T follicular helper cell (primary cell): ENCODE measurements at places on chromosomes 7 and 10.

GRCh38 chr7:85184599-85185423 is 2.0 kb downstream of the SEMA3D start:
- no peak for DNase-seq

DNA sequence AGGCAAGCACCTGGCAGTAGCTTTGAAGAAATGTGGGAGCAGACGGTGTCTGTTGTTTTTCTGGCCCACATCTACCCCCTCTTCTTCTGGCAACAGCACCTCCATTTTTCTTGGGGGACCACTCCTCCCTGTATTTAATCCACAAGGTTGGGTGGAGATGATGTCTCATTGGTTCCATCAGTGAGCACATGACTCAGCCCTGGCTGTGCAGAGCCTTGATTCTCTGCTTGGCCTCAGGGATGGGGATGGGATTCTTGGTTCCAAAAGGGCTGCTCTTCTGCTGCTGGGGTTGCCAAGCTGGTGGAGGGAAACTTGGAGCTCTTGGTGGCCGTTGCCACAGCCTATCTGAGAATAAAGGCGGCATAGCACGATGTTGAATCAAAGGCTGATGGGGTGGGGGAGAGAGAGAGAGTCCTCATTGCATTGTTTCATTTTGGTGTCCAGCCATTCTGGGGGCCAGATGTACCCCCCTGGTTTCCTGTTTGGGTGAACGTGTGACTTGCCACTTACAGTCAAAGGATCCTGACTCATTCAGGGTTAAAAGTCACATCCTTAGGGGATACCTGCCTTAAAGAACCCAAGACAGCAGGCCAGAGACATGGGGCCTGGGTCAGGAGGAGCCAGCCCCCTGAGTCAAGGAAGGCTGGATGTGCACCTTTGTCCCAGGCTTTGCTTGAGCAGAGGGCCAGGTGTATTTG is 25.9 kb downstream of the GRK5 start:
- no peak for DNase-seq

- no peak for DNase-seq
Observed at GRCh38 chr10:70541736-70542564, 60.6 kb downstream of the PRF1 start.

DNA sequence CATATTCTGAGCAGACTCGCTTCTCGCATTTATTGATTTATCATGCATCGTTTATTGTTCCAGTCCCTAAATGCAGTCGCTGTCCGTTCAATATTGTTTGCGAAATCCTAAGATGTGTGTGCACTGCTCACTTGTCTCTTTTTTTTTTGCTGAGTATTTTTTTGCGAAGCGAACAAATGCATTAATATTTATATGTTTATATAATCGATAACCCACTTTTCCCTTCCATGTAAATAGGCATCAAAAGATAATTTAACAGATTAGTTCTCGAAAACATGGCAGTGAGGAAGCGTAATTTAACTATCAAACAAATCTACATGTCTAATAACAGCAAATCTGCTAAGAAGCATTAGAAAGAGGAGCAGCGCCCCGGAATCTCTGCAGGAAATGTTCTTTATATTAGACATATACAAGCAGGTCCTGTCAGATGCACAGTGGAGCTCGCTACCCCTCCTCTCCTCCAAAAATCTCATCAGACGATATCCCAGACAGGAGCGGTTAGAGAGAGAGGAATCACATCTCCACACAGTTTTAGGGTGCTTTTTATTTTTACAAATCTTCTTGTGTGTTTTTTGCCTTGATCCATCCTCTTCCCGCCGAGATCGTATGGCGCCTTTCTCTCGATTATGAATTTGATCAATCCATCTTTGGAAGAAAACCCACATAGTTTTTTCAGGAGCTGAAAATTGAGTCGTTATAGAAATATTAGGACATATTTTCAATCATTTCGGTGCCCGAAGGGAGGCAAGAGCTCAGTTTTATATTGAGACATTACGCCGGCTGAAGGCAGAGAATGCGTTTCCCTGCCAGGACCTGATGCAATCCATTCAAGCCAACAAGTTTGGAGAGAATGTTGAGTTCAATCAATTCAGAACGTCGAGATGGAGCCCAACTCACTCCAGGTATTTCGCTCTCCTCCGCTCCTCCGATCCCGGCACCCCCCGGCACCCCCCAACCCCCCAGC is at the start of gene ARID5B:
ARID5B (plus strand) TSS at position 871 of the 964 bp plus-strand sequence; CDS start at position 882, 11 bp downstream.
- DNase-seq = peak; percentile 41

- no peak for DNase-seq
Observed at GRCh38 chr7:149140831-149141230, 6.4 kb upstream of the ZNF398 start.

GRCh38 chr10:22245567-22245966 is 27.8 kb upstream of the EBLN1 start:
- DNase-seq = no peak

DNA sequence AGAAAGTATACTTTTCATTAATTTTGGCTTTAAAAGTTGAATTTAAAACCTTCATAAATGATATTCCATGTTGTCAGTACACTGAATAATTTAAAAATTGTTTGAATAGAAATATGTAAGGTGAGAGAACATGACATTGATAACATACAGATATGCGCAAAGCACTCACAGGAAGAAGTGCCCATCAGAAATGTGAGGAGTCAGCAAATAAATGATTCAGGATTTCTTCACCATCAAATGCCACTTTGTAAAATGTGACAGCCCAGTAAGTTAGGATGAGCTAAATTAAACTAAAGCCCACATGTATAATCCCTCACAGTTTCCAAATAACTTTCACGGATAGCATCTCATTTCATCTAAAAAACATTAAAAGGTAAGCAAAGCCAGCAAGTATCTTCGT is 417.6 kb downstream of the MAGI2 start:
- DNase-seq = no peak

DNA sequence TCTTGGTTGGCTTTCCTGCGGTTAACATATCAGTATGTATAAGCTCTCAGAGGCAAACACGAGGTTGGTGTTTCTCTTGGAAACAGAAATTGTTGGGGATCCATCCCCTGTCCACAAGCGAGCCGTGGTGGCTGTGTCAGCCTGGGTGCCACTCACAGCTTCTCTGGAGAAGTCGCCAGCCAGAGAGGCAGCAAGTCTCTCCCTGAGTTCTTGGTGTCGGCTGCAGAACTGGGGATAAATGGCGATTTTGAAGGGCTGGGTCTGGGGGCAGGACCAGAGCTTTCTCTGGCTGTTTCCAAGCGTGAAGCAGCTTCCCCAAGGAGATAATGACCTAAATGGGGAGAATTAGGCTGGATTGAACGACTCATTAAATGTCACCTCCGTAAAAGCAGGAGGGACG is 335.3 kb downstream of the GLRX3 start:
- no peak for DNase-seq

GRCh38 chr10:73339436-73339835 is 19.2 kb downstream of the CFAP70 start:
- DNase-seq = no peak

GRCh38 chr10:8544057-8544380 is 489.5 kb downstream of the GATA3 start:
- DNase-seq = no peak

- no peak for DNase-seq
Observed at GRCh38 chr10:62426086-62426485, 51.9 kb downstream of the ZNF365 start.

- no peak for DNase-seq
Observed at GRCh38 chr7:121605317-121605680, 209.2 kb upstream of the FAM3C start.

GRCh38 chr7:10759120-10759519 is 214.6 kb upstream of the PHF14 start:
- DNase-seq = no peak

DNA sequence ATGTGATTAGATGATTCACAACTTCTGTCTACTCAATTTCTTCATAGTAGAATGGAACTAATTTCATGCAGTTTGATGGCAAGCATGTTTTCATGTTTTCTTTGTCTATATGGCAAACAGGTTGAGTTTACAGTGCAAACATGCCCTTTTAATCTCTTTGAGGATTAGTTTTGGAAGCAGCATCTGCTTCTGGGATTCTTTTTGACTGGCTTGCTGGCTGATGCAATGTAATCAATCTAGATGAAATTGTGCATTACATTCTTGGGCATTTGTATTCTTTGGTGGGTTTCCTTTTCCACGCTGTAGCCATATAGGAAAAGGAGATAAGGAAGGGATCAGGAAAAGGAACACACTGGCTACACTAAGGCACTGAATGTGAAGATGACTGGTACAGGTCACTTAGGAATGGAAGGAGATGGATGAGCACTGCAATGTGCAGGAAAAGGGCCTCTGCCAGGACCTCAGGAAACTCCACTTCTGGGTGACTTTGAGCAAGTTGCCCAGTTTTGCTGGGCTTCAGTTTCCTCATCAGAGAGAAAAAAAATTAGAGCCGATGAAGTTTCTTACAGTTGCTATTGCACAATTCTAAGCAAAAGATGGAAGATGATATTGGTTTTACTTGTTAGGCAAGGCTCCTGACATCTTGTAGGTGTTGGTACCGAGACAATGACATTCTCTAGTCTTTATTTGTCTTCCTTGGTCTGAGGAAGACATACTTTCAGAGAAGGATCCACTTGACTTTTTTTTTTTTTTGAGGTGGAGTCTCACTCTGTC is 269.1 kb downstream of the SUGCT start:
- DNase-seq = no peak

DNA sequence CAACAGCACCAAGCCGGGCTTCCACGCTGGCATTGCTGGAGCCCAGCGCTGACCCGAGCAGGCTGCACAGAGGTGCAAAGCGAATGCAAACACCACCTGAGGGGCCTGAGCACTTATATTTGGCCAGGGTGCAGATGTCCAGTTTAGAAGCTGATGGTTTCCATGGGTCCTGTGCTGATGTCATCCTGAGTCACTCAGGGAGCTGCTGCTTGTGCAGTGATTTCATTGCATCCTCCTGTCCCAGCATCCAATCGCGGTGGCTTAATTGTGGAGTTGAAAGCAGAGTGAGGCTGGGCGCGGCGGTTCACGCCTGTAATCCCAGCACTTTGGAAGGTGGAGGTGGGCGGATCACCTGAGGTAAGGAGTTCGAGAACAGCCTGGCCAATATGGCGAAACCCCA is 410.2 kb upstream of the KLF6 start:
- no peak for DNase-seq

DNA sequence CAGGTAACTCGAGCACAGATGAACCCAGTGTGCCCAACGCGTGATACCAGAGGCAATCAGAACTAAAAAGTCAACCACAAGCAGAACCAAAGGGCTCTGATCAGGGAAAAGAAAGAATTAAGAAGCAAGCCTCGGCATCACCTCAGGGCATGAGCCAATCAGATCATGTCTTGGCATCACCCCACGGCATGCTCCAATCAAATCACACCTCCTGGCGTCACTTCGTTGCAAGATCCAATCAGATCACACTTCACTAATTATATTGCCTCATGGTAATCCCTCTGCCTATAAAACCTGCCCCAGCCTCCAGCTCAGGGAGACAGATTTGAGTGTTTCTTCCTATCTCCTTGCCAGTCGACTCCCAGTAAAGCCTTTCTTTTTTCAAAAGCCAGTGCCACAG is 46.8 kb downstream of the TYW1B start:
- DNase-seq = no peak

DNA sequence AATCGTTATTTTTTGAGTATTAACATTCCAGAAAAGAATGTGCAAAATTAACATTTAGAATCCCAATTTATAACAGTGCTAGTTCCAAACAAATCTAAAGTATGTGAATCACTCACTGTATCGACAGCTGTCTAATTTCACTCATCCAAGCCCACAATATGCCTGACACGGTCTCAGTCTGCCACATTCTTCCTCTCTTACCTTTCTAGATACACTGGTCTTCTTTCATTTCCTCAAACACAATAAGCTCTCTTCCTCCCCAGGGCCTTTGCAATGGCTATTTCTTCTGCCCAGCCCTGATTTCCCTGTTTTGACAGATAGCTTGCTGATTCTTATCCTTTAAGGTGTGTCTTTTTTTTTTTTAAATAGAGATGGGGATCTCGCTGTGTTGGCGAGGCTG is 48.8 kb downstream of the UBE2H start:
- no peak for DNase-seq

DNA sequence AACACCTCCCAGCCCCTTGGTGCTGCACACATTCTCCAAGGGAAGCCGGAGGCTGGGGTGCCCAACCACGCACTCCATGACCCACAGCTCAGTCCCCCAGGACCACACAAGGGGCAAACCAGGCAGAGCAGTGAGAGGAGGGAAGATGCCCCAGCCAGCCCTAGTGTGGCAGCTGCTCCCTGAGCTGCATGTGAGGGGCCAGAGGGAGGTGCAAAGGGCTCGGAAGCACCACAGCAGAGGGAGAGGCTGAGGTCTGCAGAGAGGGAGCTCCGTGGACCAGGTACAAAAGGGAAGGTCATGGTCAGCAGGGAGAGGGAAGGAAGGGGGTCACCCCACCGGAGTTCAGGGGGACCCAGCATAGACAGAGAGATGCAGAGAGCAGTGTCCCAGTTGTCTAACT is 1.5 kb upstream of the CALML5 start:
- DNase-seq = no peak

GRCh38 chr7:30556840-30557239 is 37.8 kb upstream of the GARS1 start:
- DNase-seq = no peak

- DNase-seq = no peak
Observed at GRCh38 chr7:23234569-23235296, 11.8 kb upstream of the GPNMB start.

- no peak for DNase-seq
Observed at GRCh38 chr7:125316466-125316865, 386.8 kb upstream of the POT1 start.

DNA sequence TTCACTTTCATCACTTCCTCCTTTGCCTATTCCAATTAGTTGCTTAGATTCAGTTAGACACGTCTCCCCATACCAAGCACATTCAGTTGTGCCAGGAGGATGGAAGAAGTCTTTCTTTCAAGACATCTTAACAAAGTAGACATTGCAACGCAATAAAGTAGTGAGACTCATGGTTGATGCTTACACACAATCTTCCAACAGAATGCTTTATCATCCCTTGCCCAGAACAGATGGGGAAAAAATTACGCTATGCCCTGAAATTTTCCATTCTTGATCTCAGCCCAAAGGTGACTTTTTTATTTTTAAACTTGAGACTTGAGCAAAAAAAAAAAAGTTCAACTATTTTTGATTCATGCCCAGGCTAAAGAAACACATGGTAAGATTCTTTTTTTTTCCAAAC is 74.9 kb downstream of the KCNMA1 start:
- no peak for DNase-seq

DNA sequence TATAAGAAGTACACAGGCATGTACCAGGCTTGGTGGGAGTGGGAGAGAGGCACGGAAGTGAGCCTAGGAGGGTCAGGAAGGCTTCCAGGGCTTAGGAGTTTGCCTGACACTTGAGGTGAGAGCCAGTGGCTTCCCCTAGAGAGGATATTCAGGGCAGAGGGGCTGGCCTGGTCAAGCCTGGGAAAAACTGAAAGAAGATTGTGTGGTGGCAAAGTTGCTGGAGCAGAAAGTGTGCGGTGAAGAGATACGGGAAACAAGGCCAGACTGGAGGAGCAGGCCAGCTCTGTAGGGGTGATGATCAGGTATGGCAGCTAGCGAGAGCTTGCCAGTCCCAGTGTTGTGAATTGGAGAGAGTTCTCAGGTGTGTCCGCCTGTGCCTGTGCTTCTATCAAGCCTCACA is 129.9 kb downstream of the CCNY start:
- no peak for DNase-seq

GRCh38 chr7:121515229-121515628 is 119.1 kb upstream of the FAM3C start:
- DNase-seq = no peak

GRCh38 chr7:158276414-158277218 is 311.0 kb downstream of the PTPRN2 start:
- no peak for DNase-seq

GRCh38 chr7:88224601-88225275 is 4.9 kb upstream of the SRI start:
- DNase-seq = no peak

GRCh38 chr7:28981161-28981465 is 23.0 kb upstream of the TRIL start:
- no peak for DNase-seq
